GM12892 (cell line): ENCODE measurements at places on chromosomes 2 and 18.

GRCh38 chr2:234867882-234868285, 83.9 kb upstream of the SH3BP4 start:
- DNase-seq = no peak

DNA sequence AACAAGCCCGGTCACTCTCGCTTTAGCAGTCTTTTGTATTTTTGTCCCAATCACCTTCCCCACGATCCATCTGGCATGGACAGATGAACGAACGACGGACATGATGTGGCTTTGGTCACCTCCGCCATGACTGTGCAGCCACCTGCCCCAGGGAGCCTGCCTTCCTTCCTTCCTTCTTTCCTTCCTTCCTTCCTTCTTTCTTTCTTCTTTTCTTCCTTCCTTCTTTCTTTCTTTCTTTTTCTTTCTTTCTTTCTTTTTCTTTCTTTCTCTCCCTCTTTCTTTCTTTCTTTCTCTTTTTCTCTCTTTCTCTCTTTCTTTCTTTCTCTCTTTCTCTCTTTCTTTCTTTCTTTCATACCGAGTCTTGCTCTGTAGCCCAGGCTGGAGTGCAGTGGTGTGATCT, 39.0 kb downstream of the ATP8B1 start:
- DNase-seq = no peak

DNA sequence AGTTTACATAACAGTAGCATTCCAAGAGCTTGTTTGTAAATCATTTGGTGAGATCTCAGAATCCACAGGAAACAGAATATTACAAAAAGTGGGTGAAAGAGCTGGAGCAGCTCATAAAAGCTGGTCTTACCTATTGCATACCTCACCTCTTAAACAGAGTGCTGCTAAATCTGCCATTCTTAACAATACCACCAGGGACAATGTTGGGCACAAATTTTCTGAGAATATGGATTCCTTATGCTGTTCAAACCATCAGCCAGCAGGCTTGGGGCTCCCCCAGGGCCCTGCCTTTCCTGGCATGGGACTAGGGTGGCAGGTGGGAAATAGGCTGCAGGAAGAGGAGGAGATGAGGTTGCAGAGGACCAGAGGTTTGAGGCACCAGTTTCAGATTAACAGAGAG, 55.6 kb downstream of the TGFA start:
- no peak for DNase-seq

- DNase-seq = no peak
Measured at GRCh38 chr18:45370255-45371010, 244.8 kb upstream of the SLC14A2 start.

GRCh38 chr2:133515271-133515670, 53.0 kb downstream of the NCKAP5 start:
- no peak for DNase-seq

- DNase-seq = no peak
Measured at GRCh38 chr2:134336921-134337320, 83.0 kb downstream of the MGAT5 start.

- DNase-seq = no peak
Measured at GRCh38 chr2:7083580-7084509, 166.6 kb downstream of the RNF144A start.

DNA sequence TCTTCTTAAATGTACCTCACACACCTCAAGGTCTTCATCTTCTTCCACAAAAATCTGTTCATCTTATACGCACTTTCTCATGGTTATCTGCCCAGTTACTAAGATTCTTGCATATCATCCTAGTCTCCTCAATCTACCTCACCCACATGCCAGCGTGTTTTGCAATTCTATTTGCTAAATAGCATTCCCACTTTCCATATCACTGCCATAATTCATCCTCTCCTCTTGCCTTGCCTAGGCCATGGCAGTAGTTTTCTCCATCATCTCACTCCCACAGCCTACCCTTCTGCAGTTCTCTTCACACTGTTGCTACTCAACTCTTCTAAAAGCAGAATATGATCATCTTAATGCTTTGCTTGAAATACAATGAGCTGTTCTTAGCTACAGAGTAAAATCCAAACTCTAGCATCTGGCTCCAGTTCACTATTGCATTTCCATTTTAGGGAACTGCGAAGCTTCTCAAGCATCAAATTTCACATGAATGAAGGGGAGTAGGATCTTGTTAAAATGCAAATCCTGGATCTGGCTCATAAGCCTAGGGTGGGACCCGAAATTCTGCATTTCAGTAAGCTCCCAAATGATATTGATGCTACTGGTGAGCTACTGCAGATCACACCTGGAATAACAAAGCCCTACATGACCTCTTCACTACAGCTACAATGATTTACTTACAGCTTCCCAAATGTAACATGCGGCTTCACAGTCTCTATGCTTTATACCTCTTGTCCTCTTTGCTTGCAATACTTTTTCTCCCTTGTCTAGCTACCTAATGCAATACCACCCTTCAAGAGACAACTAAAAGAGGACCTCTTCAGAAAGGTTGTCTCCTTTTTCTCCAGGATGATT, 293.9 kb downstream of the SATB2 start:
- no peak for DNase-seq

DNA sequence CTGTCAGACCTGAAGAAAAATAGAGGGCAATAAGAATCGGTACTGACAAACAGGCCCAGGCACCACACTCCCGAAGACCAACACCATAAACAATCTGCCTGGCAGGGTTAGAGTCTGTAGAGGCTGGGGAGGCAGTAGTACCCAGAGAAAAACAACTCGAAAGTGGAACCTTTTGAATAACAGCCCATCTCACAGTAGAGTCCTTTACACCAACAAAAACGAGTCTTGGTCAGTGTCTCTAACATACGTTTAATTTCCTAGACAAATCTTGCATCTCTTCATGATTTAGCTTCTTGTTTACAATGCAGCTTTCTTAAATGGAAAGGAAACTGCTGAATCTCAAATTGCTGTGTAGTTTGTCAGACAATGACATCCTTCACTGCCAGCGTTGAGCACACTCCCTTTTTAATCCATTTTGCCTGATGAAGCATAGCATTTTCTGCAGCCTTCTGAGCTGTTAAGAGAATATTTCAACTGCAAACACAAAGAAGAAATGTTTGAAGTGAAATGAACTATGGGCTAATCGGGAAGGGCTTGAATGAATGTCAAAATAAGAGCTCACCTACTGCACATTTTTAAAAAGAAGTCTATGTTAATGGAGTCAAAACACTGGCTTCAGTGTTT, 73.1 kb upstream of the DSG1 start:
- DNase-seq = no peak

DNA sequence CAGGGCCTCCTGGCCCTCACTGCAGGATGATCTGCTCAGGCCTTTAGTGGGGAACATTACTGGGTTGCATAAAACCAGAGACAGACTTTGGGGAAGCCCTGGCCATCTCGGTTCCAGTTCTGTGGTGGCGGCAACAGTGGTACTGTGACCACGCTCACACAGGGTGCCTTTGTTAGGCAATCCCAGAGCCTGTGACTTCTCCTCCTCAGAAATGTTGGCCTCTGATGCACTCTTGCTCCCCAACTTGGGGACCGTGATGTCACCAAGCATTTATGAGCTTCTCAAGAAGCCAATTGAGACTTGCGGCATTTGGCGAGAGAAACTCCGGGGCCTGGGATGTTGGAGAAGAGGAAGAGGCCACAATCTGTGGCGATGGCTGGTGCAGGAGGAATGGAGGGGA, 80.9 kb upstream of the PKDCC start:
- no peak for DNase-seq

DNA sequence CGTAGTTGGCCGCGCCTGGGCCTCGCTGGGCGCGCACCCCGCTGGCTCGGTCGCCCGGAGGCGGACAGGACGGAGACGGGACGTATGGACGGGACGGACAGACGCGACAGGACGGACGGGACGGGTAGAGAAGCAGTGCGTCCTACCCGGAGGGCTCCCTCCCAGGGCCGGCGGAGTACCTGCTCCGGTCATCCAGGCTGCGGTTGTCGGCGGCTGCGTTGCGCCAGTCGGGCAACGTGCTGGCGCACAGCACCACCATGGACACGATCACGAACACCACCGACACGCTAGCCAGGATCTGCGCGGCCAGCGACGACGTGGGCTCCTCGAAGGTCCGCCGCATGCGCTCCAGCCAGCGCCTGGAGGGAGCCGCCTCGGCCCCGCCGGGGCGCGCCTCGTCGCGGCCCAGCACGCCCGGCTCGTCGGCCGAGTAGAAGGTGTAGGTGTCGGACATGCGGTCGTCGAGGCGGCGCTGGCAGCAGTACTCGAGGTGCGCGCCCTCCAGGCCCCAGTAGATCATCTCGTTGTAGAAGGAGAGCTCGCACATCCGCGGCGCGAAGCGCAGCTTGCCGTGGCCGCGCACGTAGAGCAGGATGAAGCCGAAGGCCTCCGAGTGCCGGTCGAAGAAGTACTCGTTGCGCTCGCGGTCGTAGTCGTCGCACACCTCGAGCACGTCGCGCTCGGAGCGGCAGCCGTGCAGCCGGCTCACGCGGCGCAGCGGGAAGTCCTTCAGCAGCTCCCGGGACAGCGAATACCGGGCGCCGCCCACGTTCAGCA, 903 bp downstream of the KCNG3 start:
- DNase-seq = no peak

- DNase-seq = no peak
Measured at GRCh38 chr18:28189400-28190239, 12.7 kb upstream of the CDH2 start.

- no peak for DNase-seq
Measured at GRCh38 chr2:40364151-40364874, 87.6 kb downstream of the SLC8A1 start.

- no peak for DNase-seq
Measured at GRCh38 chr2:238158018-238158508, 707 bp upstream of the ERFE start.

DNA sequence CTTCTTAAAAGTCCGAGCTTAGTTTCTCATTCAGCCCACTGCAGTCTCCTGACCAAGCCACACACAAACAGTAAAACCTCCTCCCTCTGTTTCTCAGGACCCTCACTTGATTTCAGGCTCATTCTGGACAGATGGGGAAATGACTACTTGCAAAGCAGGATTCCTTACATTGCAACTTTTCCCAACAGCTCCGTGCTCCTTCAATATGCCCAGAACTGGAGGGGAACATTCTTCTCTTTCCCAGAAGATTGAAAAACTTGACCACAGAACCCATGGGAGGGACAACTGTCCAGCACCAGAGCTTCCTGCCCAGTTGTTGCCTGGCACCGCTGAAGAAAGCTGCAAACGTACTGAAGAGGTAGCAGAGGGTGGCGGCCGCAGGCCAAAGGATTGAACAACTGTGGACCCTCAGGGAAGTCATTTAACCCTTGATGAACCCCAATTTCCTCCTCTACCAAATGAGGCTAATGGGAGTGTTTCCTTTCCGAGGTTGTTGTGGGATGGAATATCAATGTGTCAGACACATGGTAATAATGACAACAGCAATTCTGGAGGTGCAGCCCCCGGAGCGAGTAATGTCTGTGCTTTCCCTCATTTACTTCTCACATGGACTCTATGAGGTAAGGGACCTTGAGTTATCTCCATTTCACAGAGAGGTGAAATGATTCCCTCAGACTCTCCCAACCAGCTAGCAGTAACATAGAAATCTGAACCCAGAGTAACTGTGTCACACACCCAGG, 25.0 kb downstream of the BCL11A start:
- DNase-seq = no peak

DNA sequence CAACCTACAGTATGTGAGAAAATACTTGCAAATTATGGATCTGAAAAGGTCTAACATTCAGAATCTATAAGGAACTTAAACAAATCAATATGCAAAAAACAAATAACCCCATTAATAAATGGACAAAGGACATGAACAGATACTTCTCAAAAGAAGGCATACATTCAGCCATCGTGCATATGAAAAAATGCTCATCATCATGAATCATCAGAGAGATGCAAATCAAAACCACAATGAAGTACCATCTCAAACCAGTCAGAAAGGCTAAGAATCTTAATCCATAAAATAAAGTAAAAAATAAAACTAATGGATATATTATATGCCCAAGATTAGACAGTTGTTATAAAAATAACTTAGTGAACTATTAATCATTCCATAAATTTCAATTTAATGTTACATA, 154.0 kb downstream of the CALCRL start:
- DNase-seq = no peak

- DNase-seq = no peak
Measured at GRCh38 chr2:178811901-178812300, 4.7 kb upstream of the TTN start.

DNA sequence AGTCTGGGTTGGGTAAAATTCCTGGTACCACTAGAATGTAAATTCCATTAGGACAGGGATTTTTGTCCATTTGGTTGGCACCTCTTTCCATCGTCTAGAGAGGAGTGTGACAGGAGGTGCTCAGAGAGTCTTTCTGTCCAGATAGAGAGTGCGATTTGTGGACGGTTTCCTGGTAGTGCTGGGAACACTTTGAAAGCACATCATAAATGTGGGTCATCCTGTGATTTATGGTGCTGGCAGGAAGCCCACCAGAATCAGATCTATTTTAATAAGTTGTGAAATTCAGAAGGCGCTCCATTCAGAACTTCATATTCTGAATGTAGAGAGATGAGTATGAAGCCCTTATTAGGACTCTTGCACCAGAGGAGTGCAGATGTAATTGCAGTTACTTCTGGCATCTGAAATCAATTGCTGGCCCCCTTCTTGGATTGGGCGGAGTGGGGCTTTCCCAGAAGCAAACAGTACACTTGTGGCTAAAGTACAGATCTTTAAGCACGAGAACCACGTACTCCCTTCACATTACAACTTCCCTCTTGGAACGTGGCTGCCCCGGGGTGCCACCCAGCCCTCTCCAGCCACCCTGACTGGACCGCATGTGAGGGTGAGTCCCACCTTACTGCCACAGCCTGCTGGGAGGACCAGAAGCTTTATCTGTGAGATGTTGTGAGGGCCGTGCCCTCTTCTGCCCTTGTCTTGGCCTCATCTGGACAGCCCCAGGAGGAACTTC, 243.2 kb downstream of the MYO3B start:
- DNase-seq = no peak

DNA sequence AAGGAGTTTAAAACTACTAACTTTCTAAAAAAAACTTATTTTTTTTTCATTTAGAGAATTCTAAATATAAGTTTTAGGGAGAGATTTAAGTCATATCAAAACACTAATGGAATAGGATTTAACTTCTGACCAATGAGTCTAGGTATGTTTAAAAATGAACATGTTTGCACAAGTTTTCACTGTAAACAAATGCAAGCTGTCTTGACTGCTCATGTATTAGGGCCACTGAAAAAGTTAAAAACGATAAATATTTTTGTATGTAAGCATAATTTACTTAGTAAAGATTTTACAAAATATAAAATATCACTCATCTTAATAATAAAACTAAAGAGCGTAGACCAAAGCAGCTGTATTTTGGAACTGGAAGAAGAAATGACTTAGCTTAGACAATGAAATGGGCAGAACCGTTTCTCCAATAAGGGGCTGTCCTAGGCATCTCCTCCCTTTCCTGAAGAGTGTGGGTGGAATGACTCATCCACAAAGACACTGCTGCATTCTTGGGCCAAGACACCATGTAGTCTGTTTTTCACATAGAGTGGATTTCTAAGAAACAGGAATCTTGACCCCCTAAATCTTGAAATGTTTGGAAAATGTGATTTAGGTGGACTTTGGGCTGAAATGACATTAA, 118.8 kb downstream of the MEP1B start:
- DNase-seq = no peak
